ENCODE measurements at places on chromosomes 4 and X.

- peak; percentile 36 for DNase-seq
These were observed 880 bp downstream of the UNC5C start for GRCh38 chr4:95547715-95548471.

DNA sequence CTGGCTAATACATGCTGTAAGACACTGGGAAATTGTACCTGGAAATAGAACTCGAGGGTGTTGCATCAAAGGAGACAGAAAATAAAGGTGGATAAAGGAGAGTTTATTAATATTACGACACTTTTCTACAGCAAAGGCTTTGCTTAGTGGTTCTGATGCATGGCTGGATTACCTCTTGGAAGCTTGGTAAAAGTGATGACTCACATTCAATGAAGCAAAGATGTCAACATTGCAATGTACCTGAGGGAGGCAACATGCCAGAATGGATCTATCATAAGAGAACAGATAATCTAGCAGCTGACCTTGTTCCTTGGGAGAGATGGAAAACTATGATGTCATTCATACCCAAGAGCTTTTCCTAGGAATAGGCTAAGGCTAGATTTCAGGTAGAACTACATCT, 735.1 kb upstream of the DIAPH2 start:
- DNase-seq = peak; percentile 7

DNA sequence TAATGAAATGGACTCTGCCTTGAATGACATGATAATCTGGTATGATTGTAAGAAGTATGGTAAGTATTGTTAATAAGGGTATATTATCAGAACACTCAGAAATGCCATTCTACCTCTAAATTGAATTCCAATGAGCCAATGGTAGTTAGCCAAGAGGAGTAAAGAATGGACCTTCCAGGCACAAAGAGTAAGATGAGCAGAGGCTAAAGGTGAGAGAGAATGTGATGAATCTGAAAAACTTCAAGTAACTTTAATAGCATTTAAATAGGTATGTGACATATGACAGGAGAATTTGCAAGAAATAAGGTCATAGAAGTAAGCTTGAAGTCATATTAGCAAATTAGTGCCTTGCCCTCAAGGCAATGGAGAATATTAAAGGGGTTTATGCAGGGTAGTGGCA, 152.4 kb downstream of the BANK1 start:
- DNase-seq = no peak

- DNase-seq = no peak
These were observed 44.7 kb upstream of the MAN2B2 start for GRCh38 chr4:6530301-6530700.

DNA sequence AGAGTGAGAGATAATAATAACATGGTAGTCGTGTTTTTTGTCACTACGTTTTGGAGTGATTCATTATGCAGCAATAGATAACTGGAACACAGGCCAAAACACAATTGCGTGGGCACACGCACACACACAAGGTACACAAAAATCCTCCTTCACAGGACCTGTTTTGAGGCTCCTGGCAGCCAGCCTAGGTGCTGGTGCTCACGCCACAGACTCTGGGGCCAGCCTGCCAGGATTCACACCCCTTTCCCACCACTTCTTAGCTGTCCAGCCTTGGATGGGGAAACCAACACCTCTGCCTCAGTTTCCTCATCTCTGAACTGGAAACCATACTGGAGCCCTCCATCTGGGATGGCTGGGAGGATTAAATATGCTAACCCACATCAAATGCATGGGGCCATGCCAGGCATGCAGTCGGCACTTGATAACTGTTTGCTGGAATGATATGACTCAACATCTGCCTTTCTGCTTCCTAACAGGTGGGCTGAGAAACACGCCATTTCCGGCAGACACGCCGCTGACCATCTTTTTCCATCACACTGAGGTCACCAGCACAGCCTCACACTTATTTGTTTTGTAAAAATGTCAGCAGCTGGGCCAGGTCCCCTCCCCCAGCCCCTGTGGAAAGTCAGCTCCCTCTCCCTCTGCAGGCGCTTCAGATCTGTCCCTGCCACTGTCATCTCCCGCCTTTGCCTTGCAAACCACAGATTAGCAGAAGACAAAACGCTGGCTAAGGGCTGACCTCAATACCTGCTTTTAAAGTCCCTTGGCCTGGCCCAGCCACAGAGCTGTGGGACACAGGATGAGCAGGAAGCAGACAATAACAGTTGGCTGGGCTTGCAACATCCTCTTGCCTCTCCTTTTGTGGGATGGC, 237.5 kb downstream of the BCOR start:
- DNase-seq = peak; percentile 65

DNA sequence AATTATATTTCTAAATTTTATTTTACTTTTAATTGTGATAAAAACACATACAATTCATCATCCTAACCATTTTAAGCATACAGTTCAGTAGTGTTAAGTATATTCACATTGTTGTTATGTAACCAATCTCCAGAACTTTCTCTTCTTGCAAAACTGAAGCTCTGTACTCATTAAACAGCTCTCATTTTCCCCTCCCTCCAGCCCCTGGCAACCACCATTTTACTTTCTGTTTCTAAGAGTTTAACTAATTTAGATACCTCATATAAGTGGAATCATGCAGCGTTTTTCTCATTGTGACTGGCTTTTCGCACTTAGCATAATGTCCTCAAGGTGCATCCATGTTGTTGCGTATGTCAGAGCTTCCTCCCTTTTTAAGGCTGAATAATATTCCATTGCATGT, 46.7 kb upstream of the NDP start:
- no peak for DNase-seq

DNA sequence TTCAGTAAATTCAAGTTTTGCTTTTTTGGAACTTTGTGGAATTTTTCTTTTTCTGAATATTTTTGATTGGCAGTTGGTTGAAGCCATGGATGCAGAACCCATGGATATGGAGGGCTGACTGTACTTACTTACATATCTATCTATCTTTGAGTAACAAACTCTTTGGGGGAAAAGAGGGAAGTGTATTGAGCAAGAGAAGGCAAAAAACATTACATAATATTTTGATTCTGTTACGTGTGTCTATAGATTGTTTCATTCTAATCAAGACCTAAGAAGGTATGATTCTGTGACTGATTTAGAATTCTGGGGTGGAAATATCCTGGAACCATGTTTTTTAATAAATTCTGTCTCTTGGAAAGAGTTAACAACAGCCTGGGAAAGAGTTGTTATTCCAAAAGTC, 31.5 kb downstream of the GRSF1 start:
- DNase-seq = no peak

- DNase-seq = peak; percentile 87
These were observed 18.1 kb upstream of the CHRNA9 start for GRCh38 chr4:40316782-40317635.

- no peak for DNase-seq
These were observed 25.7 kb upstream of the TMPRSS11A start for GRCh38 chr4:67988991-67989390.

- no peak for DNase-seq
These were observed 127.2 kb downstream of the FNIP2 start for GRCh38 chr4:158895797-158896576.

Measured in hepatocyte (in vitro differentiated cells).